ENCODE measurements at places on chromosomes 5 and 9.

DNA sequence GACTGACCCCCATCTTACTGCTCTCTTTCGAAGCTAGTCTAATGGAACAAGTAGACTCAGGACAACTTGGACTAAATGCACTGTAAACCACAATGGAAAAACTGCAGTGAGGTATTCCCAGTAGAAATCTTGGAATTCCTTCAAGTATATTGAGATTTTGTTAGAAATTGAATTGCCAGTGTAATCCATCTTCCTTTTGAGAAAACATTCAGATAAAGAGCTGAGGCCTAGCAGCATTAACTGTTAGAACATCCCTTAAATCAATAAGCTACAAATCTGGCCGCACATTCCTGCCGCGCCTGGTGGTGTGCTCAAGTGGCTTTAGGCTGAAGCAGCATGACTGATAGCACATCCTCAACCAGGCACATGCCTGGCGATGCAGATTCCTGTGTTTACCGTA, 29.3 kb downstream of the PPIC start:
- DNase-seq = no peak

- no peak for DNase-seq
Observed at GRCh38 chr5:173327084-173327947, 898 bp downstream of the STC2 start.

DNA sequence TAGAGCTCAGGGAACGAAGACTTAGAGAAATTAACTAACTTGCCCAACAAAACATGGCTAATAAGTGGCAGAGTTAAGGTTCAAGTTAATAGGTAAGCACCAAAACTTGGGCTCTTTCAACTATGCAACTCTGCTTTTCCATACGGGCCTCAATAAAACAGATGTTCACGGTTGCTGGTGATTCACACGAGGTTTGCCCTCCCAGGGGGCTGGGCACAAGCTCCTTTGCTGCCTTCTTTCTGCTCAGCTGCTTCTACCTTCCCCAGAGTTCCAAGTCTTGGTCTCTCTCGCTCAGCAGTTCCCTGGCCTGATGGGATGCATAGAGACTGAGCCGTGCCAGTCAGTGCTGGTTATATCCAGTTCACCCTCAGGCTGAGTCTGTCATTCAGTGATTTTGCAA, 217.9 kb downstream of the SREK1 start:
- DNase-seq = no peak

- no peak for DNase-seq
Observed at GRCh38 chr9:37218800-37219425, 98.5 kb downstream of the ZCCHC7 start.

GRCh38 chr9:6512085-6512657, 99.2 kb downstream of the UHRF2 start:
- no peak for DNase-seq

DNA sequence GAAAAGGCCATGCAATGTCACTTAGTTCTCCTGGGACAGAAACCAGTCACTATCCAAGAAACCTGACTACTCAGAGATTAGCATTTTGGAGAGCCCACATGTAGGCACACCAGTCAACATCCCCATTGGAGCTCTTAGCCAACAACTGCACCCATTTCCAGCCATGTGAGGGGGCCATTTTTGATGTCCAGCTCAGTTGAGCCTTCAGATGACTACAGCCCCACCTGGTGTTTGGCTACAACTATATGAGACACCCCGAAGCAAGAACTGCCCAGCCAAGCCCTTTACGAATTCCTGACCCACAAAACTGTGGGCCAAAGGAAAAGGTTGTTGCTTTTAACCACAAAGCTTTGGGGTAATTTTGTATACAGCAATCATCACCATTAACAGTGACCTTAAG, 300.1 kb downstream of the ASTN2 start:
- DNase-seq = no peak

- no peak for DNase-seq
Observed at GRCh38 chr5:139488260-139488659, 5.7 kb upstream of the STING1 start.

DNA sequence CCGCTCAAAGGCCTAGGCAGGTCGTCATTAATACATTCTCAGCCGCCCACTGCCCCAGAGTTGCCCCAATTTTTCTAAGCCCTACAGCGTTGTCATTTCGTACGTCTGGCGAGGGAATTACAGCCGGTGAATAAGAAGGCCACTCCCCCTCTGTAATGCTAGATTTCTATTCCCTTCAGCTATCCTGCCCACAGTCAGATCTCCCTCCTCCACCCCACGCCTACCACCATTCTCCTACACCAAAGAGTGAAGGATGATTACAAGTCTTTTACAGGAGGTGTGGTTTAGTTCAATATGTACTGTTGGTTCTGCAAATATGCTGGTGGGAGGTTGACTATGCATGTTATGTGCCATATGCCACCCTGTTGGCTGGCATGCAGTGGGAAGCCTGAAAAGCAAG, 83.7 kb upstream of the SMIM15 start:
- DNase-seq = no peak

Measured in AG04450 (cell line).